AG09309 (cell line): ENCODE measurements at places on chromosomes 4 and X.
A peak's percentile ranks its signal among the peaks of the same experiment; 100 is the strongest.

DNA sequence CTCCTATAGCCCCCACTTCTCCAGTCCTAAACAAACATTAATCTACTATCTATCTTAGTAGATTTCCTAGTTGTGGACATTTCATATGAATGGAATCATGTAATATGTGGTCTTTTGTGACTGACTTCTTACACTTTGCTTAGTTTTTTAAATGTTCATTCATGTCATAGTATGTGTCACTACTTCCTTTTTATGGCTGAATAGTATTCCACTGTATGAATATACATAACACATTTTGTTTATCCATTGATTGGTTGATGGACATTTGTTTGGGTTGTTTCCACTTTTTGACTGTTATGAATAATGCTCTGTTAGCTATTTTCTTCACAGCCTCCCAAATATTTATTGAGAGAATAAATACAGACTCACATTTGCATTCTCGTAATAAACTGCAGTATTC, 19.8 kb downstream of the USP53 start:
- no peak for DNase-seq

DNA sequence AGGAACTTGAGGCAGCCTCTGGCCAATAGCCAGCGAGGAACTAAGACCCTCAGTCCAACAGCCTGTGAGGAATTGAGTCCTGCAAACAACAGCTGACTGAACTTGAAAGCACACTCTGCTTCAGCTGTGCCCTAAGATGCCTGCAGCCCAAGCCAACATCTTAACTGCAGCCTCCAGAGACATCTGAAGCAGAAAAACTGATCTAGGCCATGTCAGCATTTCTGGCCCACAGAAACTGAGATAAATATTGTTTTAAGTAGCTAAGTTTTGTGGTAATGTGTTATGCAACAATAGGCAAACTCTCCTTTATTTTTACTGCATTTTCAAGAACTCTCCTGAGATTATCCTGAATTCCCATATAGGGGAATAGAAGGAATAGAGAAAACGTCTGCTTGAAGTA, 24.4 kb upstream of the PIGA start:
- DNase-seq, result no peak

DNA sequence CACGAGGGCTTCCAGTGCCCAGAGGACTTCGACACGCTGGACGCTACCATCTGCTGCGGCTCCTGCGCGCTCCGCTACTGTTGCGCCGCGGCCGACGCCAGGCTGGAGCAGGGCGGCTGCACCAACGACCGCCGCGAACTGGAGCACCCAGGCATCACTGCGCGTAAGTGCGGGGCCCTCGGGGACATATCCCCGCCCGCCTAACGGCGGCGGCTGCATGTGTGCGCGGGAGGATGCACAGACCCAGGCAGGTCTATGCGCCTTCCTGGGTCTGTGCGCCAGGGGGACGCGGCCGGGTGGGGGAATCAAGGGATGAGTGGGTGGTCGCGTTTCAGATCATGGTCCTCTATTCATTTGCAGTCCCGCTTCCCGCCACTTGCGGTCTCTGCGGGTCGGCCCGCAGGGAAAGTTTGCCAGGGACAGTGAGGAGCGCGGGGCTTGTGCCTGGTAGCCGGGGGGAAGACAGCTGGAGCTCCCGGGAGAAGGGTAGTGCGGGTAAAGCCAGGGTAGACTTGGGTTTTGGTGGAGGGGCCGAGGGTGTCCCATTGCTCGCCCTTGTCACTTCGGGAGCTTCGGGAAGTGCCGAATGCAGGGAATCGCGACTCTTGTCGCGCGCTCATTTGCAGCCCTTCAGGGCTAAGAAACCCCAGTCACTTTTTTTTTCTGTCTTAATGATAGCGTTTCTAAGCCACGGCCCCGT, 1.0 kb downstream of the SHISA3 start:
- DNase-seq, result no peak

- no peak for DNase-seq
These were observed 44.7 kb downstream of the PROM1 start for GRCh38 chr4:16039139-16039538.

DNA sequence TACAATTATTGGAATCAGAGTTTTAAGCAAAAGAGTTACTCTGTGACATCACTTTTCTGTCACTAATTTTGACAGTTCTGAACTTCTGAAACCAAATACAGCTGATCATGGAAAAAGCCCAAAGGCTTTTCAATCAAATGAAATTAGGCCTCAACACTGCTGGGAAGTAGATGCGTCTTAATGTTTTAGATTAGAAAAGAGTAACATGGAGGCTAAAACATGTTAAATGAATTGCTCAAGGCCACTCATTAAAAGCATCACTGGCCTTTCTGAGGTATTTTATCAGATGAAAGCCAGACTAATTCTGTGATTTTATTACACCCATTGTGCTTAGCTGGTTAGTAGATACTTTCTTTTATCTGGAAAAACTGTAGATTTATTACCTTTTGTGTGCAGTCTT, 672.6 kb downstream of the CENPC start:
- no peak for DNase-seq

- DNase-seq, result no peak
These were observed 899.3 kb downstream of the STIM2 start for GRCh38 chr4:27759611-27760575.

- DNase-seq, result no peak
These were observed 1085.6 kb upstream of the TENM3 start for GRCh38 chr4:181157647-181158046.

DNA sequence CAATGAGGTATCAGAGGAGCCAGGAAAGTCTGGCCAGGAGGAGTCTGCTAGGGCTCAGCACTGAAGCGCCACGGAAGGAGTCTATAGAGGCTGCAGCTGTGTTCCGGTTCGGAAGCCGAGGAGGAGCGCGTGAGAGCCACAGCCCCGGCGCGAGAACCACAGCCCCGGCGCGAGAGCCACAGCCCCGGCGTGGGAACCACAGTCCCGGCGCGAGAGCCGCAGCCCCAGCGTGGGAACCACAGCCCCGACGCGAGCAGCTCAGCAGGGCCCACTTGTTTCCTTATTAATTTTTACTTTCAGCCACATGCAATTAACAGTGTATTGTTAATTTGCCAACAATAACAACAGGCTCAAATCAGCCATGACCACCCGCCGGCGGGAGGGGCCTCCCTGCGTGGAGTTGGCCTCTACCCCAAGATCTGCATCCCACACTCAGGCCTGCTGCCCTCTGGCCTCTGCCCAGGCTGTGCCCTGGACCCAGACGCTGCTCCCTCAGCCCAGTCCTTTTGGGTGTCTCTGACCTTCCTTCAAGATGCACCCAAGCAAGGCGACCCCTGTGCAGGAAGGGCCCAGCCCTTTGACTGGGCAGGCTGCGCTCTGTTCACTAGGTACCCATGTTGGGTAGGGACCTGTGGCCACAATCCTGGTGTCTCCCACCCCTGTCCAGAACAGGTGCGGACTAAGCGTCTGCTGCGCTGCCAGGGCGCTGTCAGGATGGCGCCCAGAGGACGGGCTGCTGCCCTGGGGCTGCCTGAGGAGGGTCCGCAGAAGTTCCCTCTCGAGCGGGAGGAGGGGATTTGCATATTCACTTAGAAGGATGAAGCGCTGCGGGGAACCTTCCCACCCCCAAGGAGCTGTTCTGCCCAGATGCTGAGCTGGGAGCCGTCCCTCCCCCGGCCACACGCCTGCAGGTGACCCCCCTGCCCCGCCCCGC, 113.8 kb downstream of the ADRA2C start:
- DNase-seq, result no peak

GRCh38 chr4:2827874-2828751, 15.5 kb upstream of the ADD1 start:
- no peak for DNase-seq

- DNase-seq, result no peak
These were observed 117.1 kb upstream of the DKK2 start for GRCh38 chr4:107153228-107153627.

DNA sequence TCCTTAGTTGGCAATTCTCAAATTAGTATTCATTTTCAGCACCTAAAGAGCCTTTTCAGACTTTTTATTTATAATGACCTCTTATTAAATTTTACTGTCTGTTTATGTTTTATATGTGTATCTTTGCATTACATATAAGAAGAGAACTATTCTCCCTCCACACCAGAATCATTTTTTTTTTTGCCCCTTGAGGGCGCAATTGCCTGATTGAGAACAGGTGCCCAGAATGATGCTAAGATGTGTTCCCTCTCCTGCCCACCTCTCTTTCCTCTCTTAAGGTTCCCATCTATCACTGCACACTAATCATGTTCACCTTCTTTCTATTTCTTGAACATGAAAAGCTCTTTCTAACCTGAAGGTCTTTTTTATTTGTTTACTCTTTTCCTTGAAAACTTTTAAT, 44.2 kb upstream of the ADAM29 start:
- DNase-seq, result no peak

GRCh38 chr4:184100297-184100885, 117.3 kb downstream of the ENPP6 start:
- no peak for DNase-seq

DNA sequence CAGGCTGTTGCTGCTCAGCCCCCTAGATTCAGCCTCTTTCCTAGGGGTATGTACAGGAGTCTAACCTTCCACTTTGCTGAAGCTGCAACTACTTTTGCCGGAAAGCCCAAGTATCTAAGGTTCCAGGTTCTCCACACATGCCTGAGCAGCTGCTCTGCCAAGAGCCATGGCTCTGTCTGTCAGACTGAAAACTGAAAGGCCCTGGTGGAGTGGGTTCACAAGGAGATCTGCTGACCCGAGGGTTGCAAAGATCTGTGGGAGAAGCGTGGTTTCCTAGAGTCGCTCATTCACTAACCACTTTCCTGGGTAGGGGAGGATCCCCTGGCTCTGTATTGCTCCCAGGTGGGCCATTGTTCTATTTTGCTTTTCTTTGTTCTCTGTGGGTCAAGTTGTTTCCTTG, 6.0 kb upstream of the PNMA6F start:
- DNase-seq, result no peak

DNA sequence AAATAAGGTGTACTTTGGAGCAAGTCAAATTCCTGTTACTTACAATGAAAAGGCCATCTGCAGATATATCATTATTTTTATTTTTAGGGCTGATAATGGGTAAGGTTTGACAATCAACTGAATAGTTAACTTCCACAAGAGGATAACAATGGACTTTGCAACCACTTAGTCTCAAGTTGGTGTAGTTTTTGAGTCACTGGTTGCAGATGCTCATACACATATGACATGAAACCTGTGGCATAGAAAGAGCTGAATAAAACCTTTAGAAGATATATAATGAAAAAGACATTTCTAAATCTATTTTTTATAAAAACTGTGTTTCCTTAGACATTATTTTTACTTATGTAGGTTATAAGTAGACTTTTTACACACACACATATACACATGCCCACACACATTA, 2110.9 kb downstream of the PCDH7 start:
- no peak for DNase-seq

DNA sequence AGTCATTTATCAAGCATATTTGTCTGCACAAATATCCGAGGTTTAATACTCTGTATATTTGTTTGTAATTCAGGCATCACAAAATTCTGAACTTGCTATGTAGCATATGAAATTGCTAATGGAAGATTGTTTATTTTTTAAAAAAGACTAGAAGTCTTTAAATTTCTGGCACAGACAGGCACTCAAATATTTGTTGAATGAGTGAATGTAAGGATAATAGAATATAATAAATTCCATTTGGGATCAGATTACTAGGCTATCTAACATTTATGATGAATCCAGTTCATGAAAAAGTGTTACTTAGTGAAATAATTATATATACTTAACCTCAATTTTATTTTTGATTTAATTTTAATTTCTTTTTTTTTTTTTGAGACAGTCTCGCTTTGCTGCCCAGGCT, 30.4 kb upstream of the TEC start:
- DNase-seq, result peak; percentile 18

DNA sequence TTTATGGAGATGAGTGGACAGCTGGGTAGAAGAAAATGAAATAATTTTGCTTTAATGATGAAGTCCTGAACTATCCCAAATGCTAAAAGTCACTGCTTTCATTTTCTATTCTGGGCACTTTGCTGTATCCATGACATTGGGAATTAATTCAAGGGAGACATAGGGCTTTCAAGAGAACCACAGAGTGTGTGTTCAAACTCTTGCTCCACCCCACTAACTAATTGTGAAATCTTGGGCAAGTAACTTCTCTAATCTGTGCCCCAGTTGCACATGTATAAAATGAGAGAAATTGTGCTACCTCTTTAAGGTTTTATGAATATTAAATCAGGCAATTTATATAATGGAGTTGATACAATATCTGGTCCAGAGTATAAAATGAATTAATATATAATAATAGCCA, 1422.0 kb downstream of the ADGRL3 start:
- DNase-seq, result no peak

DNA sequence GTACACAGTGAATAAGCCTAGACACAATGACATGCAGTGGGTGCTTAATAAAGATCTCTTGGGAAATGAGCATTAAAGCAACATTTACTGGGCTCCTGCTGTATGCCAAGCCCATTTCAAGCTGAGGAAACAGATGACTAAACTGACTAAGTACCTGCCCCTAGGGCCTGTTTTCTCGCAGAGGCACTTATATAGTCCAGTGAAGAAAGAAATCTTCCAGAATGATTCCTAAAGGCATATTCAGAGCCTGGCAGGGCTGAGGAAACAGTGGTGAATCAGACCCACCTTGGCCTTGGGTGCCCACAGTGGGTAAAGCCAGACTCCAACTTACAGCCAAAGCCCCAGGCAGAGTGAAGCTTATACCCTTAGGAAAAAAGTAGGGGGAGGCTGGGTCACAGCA, 22.0 kb upstream of the S100P start:
- DNase-seq, result no peak

DNA sequence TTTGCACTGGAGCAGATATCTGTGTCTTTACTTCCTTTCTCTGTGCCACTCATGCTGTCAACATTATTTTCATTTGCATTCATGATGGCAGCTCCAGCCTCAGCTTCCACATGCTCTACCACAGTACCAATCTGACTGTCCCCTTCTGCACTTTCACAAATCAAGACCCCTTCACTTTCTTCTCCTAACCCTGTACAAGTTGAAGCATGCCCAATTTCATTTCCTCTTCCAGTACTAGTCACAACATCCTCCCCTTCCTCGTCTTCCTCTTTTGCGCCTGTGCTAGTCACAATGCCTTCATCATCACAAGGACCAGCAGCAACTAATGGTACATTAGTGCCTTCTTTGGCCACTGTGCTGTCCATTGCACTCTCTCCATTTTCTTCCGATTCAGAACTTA, 26.5 kb downstream of the BOD1L1 start:
- DNase-seq, result no peak

- DNase-seq, result no peak
These were observed 28.1 kb downstream of the SHISA3 start for GRCh38 chr4:42425146-42426065.

DNA sequence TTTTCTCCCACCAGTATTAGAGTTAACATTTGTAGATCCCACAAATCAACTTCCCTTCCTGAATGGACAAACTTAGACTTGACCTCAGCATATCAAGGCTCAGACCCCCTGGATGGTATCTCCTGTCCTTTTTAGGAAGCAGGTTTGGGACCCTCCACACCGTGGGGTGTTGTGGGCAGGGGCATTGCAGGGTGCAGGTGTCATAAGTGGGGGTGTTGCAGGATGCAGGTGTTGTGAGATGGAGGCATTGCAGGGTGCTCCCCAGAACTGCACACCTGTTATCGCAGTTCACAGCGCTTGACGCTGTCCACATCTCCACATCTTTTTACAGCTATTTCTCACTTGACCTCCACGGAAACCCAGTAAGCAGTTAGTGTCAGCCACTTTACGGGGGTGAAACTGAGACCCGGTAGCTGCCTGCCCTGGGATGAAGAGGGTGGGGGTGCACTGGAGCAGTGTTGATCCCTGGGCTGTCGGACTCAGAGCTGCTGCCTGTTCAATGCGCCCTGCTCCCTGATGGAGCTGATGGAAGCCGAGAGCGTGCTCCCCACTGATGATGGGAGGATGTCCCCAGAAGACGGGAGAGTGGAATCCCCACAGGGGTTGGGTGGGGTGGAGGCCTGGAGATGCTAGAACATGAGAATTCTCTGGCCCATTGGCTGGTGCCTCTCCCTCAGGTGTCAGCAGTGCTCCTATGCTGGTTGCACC, 25.3 kb downstream of the SH3TC1 start:
- no peak for DNase-seq
